ENCODE measurements at places on chromosomes 12 and 14.

GRCh38 chr12:6960593-6961277 lies 9.6 kb downstream of the PTPN6 start:
- DNase-seq = peak; percentile 48

- DNase-seq = peak; percentile 53
These were observed 11.5 kb upstream of the NT5DC3 start for GRCh38 chr12:103852498-103852997.

DNA sequence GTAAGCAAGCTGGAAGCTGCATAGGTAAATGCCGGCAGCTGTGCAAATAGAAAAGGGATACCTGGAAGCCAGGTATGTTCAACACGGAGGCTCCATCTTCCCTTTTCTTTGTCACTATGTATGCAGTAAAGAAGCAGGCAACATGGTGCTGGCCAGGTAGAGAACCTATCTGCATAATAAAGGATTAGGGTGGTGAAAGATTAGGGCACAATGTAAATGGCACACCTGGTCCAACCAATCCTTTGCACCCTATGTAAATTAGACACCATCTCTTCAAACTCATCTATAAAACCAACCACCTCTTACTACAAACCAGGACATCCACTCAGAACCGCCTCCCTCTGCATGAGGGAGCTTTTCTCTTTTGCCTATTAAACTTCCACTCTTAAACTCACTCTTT lies 32.3 kb downstream of the RPS29 start:
- DNase-seq = no peak

- DNase-seq = peak; percentile 10
These were observed 207.5 kb upstream of the PWP1 start for GRCh38 chr12:107477947-107478610.

GRCh38 chr12:98610596-98610995 lies 17.1 kb downstream of the SLC25A3 start:
- DNase-seq = no peak

DNA sequence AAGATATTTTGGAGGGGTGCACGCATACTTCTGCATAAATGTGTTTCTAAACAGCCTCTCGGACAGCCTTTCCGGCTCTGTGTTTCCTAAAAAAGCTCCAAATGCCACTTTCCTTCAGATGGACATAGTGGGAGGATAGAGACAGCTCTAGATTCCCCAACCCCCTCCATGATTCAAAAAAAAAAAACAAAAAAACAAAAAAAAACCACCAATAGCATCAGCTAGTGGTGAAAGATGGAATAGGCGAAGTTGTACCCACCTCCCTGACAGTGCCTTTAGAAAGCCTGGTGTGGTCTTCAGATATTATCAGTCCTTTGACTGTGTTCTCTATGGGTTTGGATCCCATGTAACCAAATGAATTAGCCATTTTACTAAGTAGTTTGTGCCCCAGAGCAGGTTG lies 94.1 kb downstream of the PHETA1 start:
- no peak for DNase-seq

- DNase-seq = no peak
These were observed 3.6 kb upstream of the EDDM3A start for GRCh38 chr14:20742132-20742531.

DNA sequence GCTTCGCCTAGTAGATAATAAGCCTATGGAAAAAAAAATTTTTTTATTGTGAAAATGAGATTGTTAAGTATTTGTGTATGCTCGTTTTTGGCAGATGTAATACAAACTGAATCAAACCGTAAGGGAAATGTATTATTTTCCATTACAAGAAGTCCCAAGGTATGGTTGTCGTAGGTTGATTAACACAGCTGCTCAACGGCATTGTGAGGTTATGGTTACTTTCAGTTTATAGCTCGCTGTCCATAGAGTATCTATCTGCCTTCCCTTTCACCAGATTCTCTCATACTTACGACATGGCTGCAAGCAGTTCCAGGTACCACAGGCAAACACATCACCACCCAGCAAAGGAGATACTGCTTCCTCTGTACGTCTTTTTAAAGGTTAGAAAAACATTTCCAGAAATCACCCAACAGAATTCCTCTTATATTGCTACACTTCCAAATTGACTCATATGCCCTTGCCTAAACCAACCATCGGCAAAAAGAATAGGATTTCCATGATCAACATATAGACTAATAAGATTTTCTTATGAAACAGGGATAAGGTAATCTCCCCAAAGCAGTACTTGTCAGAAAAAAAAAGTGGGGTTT lies 338.6 kb downstream of the SYT1 start:
- DNase-seq = no peak

DNA sequence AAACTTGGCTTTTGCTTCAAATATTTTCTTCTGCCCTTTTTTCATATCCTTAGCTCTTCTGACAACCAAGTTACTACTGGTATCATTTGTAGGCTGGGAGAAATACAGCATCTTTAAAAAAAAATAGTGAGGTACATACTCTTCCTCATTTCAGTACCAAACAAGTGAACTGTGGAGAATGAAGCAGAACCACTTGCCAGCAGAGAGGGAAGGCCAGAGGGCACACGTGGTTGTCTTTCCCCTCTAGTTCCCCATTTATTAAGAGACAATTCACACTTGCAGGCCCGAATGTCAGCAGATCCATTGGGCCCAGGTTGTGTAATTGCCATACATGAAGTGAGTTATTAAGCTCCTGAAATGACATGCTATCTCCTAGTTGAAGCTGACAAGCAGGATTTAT lies 3.2 kb downstream of the SUSD6 start:
- DNase-seq = no peak

DNA sequence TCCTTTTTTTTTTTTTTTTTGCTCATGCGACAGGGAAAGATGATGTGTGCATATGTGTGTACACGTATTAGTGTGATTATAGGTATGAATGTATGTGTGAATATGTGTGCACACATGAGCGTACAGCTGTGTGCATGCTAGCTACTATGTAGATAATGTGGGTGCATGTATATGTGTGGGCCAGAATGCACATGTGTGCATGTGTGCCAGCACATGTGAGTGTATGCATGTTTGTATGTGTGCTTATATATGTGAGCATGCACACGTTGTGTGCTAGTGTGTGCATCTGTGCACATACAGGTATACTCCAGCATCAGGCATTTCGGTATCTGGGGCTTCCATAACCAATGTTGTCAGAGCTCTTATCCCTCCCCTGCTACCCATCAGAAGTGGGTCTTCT lies 541.1 kb downstream of the AACS start:
- no peak for DNase-seq

GRCh38 chr12:112151766-112152541 lies 26.6 kb downstream of the TRAFD1 start:
- no peak for DNase-seq

DNA sequence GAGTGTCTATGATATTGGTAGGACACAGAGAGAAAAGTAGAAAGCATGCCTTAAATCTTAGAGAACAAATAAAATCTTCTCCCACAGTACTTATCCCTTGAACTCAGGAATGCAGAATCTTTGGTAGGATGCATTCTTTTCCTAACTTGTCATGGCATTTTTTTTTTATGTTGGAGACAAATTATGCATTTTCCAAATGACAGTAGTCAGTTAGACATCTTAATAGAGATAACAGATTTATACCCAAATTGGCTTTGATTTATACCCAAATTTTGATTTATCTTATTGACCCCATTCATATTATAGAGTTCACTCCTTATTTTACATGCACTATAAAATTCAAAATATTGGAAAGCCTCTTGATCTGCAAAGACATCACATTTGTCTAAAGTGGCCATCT lies 132.9 kb downstream of the CNTN1 start:
- DNase-seq = no peak

DNA sequence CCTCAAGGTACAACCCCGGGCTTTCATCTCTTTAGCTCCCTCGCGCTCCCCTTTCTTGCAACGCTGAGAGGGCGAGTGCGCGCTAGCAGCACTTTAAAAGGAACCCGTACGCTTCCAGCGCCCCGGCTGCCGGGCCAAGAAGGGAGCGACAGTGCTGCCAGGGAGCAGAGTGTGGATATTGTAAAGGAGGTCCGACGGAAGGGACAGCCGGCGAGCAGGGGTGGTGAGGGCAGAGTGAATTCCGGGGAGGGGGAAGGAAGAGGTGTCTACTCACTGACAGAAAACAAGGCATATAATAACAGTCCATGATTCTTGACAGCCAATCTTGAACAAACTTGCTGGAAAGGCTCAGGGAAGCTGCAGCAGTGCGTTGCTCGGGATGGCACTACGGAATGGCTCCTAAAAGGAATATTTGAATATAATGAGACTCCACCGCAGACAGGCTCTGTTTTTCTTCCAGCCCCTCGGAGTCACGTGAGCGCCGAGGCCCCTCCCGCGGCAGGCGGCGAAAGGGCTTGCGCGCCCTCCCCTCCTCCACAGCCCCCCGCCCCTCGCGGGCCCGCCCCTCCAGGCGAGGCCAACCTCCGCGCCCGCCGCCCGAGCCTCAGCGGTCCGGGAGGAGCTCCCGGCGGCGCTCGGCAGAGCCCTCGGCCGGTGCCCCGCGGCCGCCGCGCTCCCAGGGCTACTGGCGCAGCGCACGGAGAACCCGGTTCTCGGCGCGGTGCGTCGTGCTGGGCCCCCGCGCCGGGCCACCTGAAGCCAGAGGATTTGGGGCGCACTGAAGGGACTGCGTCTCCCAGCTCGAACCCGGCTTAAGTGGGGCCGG lies 3.4 kb downstream of the BMP4 start:
- DNase-seq = peak; percentile 89

DNA sequence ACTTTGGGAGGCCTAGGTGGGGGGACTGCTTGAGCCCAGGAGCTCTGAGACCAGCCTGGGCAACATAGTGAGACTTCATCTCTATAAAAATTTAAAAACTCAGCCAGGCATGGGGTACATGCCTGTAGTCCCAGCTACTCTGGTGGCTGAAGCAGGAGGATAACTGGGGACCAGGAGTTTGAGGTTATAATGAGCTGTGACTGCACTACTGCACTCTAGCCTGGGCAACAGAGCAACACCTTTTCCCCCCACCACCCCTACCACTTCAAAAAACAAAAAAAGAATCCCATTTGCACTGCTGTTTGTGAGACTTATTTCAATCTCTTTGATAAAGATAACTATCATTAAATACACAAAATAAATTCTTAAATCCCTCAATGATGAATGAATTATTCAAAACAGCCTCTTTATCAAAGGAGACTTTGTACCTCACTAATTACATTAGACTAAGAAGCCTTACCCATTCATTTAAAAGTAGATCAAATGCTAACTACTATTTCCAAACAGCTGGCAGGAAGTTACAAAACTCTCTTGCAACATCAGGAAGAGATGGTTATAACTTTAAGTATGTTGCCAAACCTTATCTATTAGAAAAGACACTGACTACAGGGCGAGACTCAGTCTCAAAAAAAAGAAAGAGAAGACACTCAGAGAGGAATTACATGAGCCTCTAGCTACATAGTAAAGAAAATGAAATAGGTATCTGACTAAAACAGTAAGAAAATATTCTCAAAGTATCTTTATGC lies 14.7 kb downstream of the BLTP3B start:
- DNase-seq = peak; percentile 80

- no peak for DNase-seq
These were observed 130.5 kb downstream of the PIWIL1 start for GRCh38 chr12:130468186-130468585.

- DNase-seq = no peak
These were observed 51.8 kb upstream of the PRICKLE1 start for GRCh38 chr12:42641221-42641885.

DNA sequence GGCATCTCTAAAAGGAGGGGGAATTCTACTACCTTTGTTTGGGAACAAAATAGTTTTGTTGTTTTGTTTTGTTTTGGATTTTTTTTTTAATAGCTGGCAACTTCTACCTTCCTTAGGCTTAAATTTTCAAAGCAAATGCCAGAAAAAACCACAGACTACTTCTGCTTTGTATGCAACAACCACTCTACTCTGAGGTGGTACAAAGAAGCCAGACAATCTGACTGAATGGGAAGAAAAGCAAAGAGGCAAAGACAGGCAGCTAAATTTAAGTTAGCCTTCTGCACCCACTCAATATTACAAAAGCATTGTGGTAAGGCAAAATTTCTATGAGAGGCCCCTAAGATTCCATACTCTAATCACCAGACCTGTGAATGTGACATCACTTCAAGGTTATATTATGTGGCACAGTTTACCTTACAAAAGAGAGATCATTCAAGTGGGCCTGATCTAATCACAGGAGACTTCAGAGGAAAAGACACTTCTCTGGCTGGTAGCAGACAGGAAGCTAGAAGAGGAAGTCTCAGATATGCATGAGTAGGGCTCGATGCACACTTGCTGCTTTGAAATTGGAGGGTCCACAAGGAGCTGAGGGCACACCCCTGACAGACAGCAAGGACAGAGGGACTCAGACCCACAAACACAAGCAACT lies 566.6 kb downstream of the RPS29 start:
- no peak for DNase-seq

- DNase-seq = peak; percentile 13
These were observed 866.0 kb upstream of the TMEM132C start for GRCh38 chr12:127401005-127401404.

DNA sequence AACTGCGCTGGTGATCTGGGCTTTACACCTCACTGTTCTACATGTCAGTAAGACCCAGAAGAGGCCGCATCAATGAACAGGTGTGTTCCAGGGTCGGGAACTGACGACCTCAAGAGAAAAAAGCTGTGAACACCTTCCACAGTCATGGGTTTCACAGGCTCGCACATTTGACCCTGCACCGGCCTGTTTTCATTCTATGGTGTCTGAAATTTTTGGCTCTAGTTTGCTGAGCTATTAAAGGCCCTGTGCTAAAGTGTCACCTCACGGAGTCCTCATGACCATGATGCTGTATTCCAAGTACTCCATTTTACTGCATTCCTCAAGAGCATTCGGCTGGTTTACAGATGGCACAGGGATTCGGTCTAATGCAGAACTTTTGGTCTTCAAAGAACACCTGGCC lies 78.9 kb downstream of the KDM2B start:
- DNase-seq = no peak

- DNase-seq = no peak
These were observed 112.3 kb upstream of the EEA1 start for GRCh38 chr12:93041416-93041815.

All from fibroblast of pulmonary artery (primary cell).